ENCODE measurements at places on chromosomes 12 and 14. TPM values are rescaled to one million over a fixed set of nuclear protein-coding genes. Genes with fewer than 3 reads are reported as not detected.

- peaks cover 8% of the 10 kb centered on the region for H3K4me1 ChIP-seq
- peaks cover 29% of the 10 kb centered on the region for H3K27me3 ChIP-seq
- H3K36me3 ChIP-seq, result peaks cover 6% of the 10 kb centered on the region
- H3K4me3 ChIP-seq, result no peak within 1 kb of the TSS
Measured at GRCh38 chr12:52291267-52291935, at the start of gene KRT81. Gene KRT81 (minus strand): TSS chr12:52291534. CDS start chr12:52291465, 69 bp downstream.

DNA sequence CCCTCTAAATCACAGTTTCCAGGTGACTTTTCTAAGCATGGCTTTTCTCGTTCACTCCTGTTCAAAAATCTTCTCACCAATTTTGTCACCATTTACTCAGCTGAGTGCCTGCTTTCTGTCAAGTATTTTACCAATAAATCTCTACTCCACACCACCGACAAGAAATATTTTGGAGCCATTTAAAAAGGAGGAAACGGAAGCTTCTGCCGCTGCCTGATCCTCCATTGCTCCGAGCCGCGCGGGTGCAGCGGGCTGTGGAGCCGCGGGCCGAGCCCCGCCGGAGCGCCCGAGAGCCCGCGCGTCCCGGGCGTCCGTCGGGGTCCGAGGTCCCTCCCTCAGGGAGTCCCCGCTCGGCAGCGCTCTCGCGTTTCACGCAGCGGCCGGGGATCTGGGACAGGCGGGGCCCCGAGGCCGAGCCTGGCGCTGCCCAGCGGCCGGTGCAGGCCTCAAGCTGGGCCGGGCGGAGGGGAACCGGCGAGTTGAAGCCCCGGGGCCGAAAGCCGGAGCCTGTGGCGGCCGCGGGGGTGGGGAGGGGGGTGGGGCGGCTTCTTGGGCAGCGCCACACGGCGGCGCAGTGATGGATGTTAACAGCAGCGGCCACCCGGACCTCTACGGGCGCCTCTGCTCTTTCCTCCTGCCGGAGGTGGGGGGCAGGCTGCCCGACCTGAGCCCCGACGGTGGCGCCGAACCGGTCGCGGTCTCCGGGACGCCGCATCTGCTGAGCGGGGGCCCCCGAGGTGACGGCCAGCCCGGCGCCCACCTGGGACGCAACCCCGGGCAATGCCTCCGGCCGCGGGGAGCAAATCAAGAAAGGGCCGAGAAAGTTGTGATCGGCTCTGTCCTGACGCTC lies 1.1 kb upstream of the HEBP1 start:
- peak overlapping the region; percentile 95 for H3K4me3 ChIP-seq
- no peak for DNase-seq
- peaks cover 1% of the 10 kb centered on the region for H3K36me3 ChIP-seq
- H3K27ac ChIP-seq, result peak overlapping the region; percentile 93

STYK1 gene
- total RNA-seq, result 0.31 TPM

GRCh38 chr12:29073631-29074239 lies 75.3 kb upstream of the FAR2 start:
- no peak overlapping the region for H3K4me3 ChIP-seq
- peaks cover 2% of the 10 kb centered on the region for H3K36me3 ChIP-seq
- no peak for DNase-seq
- no peak overlapping the region for H3K27ac ChIP-seq
- H3K27me3 ChIP-seq, result no peaks in the 10 kb centered on the region

- H3K27me3 ChIP-seq, result no peaks in the 10 kb centered on the region
- no peak for DNase-seq
Measured at GRCh38 chr14:32764131-32764530, 174.5 kb upstream of the NPAS3 start.

RTN1 gene
- total RNA-seq, result 0.34 TPM

- H3K27me3 ChIP-seq, result no peaks in the 10 kb centered on the region
- DNase-seq, result no peak
- H3K27ac ChIP-seq, result no peak overlapping the region
- no peak overlapping the region for H3K4me3 ChIP-seq
- no peaks in the 10 kb centered on the region for H3K36me3 ChIP-seq
Measured at GRCh38 chr12:46406352-46407027, 33.9 kb upstream of the SLC38A2 start.
